HepG2 (cell line): ENCODE measurements at places on chromosomes 6 and 20. TPM values are rescaled to one million over a fixed set of nuclear protein-coding genes. Genes with fewer than 3 reads are reported as not detected.

NFATC2 gene
- total RNA-seq, result 3.3 and 8.0 TPM in 2 replicates

C2 gene
- total RNA-seq, result 70.9 and 165 TPM in 2 replicates

ERMARD gene
- total RNA-seq, result 8.4 and 10.7 TPM in 2 replicates

- DNase-seq, result no peak
Observed at GRCh38 chr6:16146028-16146427, 17.1 kb downstream of the MYLIP start.

DNA sequence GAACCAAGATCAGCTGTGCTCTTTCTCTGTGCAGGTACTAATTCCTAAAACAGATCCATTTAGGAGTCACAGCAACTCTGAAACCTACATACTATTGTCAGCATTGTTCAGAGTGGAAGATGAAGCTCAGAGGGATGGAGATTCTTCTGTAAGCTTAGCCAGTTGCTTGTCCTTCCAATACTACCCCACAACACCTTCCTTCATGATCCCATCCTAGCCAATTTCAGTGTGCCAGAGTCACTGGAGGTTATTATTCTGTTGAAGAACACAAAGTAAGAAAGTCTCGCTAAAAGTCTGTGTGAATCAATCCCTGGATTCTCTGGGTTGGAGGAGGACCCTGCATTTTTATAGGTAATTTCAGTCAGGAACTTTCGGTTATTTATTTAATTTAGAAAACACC, 2.3 kb downstream of the POPDC3 start:
- DNase-seq, result no peak

GRCh38 chr6:5315881-5316280, 54.6 kb downstream of the FARS2 start:
- DNase-seq, result no peak

DNA sequence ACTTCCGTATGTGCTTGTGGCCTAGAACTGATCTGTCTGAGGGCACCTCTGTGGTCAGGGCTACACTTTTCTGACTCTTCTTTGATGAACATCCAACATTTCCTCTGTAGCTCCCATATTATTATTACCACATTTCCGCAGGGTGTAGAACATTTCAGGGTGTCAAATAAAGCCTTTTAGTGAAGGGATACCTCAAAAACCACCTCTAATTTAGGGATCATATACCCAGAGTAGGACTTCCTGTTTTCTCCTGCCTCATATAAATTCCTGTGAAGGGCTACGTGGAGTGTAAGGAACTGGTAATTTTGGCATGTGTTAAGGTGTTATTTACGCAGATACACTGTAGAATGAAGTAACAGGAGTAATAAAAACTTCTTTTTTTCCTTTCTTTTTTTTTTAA, 5.5 kb upstream of the MUC22 start:
- no peak for DNase-seq

- no peak for DNase-seq
Observed at GRCh38 chr20:24436160-24436559, 33.3 kb upstream of the SYNDIG1 start.
